ENCODE measurements at places on chromosomes 12 and 14.

DNA sequence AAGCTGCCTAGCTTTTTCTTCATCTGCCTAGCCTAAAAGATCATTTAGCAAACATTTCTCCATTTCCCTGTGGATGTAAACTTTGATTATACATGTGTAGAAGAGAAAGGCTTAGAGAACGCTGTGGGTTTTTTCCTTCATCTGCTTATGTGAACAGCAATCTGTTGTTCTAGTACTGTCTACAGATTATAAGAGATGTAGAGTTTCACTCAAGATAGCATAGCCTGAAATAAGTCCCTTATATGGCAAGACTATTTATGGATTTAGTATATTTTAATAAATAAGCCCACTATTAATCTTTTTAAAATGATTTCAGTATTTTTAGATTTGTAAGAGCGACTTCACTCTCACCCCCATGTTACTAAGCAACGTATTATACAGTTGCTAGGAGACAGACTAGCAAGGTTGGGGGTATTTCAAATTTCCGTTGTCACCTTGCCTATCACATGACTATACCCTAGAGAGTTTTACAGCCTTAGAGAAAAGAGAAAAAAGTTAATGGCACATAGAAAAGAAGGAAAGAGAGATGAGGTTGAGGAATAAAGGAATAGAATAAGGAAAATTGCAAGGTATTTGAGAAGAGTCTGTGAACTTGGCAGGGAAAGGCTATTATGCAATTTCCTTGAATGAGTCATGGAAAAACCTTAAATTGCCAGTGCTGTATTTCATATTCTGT, 12.2 kb upstream of the TUBA1A start:
- DNase-seq: peak; percentile 86

GRCh38 chr14:24535737-24536136, 27.7 kb upstream of the CMA1 start:
- DNase-seq: no peak

GRCh38 chr12:95424271-95424994, 49.5 kb upstream of the METAP2 start:
- DNase-seq: no peak

DNA sequence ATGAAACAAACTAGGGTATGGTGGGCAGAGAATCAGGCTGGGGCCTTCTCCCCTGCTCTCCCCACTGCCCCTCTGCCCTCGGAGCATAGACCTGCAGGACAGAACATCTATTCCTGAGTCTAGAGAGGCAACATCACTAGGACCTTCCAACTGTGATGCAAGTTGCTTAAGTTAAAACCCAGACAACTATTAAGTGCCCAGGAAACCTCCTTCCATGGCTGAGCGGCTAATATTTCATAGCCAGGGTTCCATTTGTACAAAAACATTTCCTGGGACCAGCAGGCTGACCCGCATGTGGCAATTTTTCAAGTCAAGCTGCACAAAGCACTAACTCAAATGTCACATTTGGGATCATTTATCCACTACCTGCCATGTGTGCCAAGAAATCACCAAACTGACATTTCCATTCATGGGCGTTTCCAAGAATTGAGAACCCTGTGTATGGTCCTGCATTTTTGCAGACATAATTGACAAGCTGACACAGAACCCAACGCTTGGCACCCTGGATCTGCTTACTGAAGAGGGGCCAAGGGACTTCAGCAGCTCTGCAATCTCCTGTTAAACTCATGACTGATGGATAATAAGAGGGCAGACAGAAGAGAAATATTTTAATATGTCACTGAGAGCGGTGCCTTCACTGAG, 32.7 kb downstream of the NT5DC3 start:
- DNase-seq: no peak

DNA sequence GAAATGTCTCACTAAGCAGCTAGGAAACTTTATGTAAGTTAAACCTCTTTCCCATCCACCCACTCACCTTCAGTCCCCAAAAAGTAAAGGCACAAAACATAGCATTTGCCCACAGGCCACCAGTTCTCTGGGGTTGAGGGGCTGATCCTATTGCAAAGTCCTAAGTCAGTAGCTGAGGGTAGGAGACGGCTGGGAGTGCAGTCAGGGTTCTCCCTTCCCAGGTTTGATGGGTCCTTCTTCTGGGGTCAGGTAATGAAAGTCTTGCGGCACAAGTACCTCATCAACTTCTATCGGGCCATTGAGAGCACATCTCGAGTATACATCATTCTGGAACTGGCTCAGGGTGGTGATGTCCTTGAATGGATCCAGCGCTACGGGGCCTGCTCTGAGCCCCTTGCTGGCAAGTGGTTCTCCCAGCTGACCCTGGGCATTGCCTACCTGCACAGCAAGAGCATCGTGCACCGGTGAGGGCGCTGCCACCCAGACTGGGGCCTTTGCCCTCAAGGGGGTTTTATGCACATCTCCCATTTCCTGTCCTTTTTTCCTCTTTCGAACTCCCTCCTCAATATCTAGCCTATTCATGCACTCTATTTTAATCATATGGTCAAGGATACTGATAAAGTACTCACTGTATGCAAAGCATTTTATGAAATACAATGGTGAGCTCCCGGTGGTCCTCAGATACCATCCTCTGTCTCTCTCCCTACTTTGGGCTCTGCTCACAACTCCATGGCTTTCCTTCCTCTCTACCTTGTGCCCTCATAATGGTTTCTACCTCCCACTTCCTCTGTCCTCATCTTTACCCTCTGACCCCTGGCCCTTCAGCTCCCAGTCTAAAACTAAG, 986 bp downstream of the TSSK4 start:
- no peak for DNase-seq

DNA sequence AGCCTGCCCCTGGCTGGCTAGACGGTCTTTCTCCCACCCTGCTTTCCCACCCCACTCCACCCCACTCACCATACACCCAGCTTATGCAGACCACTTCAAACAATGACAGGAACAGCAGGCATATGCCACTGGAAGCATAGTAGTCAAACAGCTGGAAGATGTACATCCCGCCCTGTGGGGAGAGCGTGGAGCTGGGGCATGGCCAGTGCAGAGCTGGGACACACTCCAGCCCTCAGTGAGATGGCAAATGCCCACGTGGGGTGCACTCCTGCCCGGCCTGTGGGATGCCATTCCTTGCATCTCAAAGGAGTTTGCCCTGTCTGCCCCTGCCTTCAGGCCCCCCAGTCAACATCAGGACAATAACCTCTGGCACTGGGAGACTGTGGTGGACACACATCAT, 18.8 kb downstream of the SLC6A12 start:
- DNase-seq: no peak

DNA sequence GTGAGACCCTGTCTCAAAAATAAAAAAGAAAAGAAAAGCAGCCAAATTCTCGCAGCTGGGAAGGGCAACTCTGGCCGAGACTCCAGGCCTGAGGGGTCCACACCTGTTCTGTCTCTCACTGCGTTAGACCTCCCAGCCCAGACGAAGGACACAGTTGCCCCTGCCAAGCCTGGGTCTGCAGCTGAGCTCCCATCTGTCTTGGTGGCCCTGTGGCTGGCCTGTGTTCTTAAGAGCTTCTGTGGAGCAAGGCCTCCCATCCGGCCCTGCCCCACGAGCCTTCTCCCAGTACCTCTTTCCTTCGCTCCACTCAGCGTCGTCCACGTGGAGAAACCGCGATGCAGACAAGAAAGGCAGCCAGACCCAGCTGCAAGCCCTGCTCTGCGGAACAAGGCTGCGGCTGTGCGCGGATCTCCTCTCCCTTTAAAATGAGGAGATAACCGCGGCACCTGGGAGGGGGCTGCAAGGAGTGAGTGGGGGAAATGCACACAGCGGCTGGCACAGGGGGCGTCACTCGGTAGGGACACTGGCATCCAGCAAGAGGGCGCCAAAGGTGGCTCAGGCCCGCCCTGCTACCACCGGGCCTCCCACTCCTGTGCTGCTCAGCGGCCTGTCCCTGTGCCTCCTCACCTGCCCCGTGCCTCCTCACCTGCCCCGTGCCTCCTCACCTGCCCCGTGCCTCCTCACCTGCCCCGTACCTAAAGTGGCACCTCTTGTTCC, 42.4 kb downstream of the LRRC74A start:
- DNase-seq: no peak

- peak; percentile 55 for DNase-seq
Observed at GRCh38 chr12:13194401-13195110, 2.0 kb upstream of the EMP1 start.

DNA sequence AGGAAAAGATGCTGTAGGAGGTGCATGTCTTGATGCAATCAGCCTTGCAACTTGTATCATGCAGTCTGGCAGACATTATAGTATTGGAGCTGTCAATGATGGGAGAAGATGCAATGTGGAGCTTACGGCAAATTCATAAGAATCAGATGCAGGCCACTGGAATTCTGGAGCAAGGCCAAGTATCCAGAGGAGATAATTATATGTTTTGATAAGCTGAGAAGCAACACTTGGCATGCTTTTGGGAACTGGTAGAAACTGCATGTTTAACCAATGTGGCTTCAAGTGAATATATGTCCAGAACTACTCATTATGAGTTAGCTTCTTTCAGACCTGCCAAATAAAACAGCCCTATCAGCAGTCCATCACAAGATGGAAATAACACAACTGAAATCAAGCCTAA, 249.1 kb upstream of the PPFIA2 start:
- no peak for DNase-seq

- DNase-seq: peak; percentile 61
Observed at GRCh38 chr14:104743461-104744380, 9.2 kb upstream of the SIVA1 start.

- DNase-seq: no peak
Observed at GRCh38 chr12:92771001-92771400, 68.2 kb downstream of the PLEKHG7 start.

DNA sequence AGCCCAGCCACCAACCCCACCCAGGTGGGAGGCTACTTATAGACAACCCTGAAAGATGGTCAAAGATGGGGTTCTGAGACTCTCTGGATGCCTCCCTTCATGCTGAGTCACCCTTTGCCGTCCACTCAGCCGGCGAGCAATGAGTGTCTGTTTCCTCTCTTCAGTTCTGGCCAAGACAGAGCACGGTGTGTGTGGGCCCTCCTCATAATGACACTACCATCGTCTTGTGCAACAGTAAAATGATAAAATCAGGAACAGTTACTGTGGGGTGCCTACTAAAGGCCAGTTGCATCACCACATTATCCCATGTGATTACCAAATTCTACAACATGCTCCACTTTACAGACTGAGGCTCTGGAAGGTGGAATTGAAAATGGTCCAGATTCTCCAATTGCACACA, 7.0 kb upstream of the BDKRB1 start:
- peak; percentile 90 for DNase-seq

- peak; percentile 41 for DNase-seq
Observed at GRCh38 chr14:63492391-63492790, 50.8 kb downstream of the PPP2R5E start.

DNA sequence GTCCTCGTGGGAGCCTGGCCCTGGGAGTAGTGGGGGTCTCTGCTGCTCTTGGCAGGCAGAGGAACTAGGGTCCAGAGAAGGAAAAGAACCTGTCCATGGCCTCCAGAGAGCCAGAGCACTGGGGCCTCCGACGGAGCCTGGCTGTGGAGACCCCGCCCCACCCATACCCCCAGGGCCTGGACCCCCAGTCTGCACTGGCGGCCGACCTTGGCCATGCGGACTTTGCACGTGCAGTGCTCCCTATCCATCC, 1.1 kb downstream of the BEGAIN start:
- DNase-seq: no peak
